ENCODE measurements at places on chromosomes 16 and 17.

DNA sequence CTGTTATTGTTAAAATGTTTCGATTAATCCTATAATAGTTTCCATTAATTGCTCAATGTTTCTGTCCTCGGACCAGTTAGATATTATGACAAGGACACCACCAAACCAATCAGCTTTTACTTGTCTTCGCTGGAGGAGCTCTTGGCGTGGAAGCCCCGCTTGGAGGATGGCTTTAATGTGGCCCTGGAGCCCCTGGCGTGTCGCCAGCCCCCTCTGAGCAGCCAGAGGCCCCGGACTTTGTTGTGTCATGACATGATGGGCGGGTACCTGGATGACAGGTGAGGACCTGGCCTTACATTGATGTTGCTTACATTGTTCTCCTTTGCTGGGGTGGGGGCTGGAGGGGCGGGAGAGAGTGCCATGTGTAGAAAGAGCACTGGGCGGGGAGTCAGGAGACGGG is 3.0 kb downstream of the ENGASE start:
- no peak for DNase-seq

GRCh38 chr16:79422064-79422463 is 178.5 kb downstream of the MAF start:
- no peak for DNase-seq

DNA sequence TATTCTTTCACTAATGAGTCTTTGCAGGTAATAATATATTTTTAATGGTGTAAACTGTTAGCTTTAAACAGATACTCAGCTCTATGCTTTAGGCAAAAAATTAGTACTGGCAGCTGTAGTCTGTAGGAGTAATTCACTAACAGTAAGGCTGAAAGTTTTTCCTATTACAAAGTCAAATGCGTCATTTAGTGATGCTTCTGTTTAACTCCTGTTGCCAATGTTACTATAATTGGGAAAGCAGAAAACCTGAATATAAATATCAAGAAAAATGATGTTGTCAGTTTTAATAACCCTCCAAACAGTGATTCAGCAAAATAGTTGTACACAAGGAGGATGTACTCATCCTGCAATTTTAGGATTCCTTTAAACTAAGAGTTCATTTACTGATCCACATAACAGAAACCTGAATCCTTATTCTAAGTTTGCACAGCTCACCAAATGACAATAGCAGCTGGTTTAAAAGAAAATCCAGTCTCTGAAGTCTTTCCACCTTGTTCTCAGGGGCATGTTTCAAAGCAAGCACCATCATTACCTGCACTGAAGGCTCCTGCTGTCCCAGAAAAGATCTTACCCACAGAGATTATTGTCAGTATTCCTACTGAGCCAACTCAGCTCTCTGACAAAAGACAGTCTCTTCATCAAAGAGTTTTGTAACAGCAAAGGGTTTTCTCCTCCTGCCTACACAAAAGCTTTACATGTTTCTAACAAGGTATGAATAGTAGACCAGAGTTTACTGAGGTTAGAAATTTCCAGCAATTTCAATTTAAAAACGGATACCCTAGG is 4.2 kb downstream of the CDR2 start:
- no peak for DNase-seq

DNA sequence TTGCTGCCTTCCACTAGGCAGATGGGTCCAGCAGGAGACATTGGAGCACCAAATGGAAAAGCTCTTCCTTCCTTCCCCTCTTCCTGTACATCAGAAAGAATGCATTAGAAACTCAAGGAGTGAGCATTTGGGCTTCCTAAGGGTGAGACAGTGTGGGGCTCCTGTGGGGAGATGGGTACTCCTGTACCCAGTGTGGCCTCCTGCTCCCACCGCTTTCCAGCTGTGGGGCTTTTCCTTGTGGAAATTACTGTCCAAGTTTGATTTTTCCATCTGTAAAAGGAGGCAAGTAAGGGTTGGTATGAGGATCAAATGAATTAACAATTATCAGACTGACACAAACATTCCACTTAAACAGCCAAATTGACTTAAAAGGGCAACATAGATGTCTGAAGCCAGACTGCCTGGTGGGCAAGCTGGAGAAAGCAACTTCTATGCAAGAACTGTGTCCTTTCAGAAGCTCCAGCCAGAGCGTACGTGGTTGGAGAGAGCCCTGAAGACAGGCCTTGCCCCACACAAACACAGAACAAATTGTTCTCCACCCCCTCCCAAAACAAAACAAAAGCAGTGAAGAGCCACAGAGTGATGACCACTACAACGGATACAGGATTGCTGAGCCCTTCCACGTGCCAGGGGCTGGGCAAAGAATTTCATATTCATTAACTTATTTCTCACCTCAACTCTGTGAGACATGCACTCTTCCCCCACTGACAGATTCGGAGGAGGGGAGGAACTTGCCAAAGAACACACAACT is 23.1 kb upstream of the ALDH3A1 start:
- DNase-seq, result no peak

DNA sequence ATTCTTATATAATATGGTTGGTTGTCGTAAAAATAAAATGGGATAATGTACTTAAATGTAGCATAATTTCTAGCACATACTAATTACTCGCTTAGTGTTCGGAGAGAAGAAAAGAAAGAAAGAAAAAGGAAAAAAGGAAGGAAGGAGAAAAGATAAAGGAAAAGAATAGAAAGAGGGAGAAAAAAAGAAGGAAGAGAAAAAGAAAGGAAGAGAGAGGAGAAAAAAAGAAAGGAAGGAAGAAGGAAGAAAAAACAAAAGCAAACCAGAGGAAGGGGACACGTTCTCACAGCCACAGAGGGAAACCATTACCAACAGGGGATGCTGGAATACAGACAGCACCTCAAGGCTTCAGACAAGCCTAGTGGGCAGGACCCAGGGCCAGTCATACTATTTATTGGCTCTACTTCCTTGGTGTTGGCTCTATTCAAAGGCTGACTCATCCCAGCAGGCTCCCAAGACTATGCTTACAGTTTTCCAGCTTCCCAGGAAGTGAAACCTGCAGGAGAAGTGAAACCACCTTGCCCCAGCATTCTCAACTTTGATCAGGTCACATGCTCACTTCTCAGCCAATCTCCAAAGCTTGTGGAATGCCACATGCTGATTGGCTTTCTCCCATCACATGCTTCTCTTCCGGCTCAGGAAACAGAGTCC is 273.5 kb upstream of the IRX5 start:
- no peak for DNase-seq

- no peak for DNase-seq
Measured at GRCh38 chr17:65785109-65785508, 223.7 kb upstream of the AXIN2 start.

GRCh38 chr17:47698749-47699535 is 5.0 kb downstream of the TBKBP1 start:
- peak; percentile 91 for DNase-seq

GRCh38 chr17:49194297-49194607 is 16.1 kb downstream of the GNGT2 start:
- DNase-seq, result no peak

DNA sequence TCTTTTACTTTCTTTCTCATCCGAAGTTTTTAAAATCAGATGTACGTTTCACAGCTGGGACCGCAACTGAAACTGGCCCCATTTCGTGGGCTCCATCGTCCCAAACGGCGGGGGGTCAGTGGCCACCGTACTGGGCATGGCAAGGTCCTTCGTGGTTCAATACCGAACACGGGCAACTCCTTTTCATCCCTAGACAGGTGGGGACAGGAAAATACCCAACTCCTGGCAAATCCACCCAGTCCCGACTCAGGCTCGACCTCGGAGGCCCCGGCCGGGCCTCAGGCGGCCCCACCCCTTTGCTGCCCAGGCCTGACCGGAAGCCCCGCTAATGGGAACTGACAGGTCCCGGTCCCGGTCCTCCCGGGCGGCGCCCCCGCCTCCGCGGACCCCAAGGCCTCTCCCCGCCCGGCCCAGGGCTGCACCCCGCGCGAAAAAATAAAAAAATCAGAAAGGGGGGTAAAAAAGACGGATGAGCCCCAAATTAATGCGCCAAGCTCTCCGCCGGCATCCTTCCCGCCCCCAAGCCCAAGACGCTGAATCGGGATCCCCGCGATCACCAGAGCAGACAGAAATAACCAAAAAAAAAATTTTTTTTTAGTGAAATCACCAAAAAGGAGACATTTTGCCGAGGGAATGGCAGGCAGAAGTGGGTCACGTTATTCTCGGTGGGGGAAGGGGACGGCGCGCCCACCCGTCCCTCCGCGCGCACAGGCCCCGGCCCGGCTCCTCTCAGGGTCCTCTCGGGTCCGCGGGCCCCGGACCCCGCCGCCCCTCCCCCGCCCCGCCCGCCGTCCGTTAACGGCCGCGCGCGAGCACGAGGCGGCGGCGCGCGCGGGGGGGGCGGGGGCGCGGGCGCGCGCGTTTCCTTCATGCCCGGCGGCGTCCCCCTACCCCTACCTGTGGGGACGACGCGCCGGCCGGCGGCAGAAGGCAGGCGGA is 562 bp downstream of the ZC3H7A start:
- no peak for DNase-seq

DNA sequence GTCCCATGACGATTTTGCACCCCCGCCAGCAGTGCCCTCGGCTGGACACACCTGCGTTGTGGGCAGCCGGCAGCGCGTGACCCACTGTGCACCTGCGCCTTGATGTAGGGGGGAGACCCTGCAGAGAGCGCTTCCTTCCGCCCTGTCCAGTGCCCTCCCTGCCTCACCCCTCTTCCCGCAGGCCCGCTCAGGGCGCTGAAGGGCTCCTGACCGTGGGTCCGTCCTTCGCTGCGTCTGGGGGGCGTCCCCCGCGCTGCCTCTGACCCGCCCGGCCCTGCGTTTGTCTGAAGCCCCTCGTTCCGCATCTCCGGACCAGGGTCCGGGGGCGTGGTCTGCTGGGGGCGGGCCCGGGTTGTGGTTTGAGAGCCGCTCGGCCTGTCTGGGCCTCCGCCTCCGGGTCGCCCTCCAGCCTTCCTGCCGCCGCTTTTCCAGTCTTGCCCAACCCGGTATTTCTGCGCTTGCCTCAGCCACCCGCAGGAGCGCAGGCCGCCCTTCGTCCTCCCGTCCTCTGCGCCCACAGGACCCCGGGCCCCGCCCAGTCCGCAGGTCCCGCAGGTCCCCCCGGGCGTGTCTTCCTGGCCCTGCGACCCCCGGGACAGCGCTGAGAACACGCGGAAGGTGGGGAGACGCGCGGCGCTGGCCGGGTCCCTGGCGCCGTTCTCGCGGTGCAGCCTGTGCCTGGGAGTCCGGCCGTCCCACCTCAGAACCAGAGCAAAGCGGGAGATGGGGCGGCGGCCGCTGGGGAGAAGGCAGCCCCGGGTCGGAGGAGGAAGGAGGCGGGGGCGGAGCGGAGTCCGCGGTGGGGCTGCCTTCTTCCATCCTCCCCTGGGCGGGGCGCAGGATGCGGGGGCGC is 4.0 kb upstream of the IL17C start:
- DNase-seq, result peak; percentile 82

DNA sequence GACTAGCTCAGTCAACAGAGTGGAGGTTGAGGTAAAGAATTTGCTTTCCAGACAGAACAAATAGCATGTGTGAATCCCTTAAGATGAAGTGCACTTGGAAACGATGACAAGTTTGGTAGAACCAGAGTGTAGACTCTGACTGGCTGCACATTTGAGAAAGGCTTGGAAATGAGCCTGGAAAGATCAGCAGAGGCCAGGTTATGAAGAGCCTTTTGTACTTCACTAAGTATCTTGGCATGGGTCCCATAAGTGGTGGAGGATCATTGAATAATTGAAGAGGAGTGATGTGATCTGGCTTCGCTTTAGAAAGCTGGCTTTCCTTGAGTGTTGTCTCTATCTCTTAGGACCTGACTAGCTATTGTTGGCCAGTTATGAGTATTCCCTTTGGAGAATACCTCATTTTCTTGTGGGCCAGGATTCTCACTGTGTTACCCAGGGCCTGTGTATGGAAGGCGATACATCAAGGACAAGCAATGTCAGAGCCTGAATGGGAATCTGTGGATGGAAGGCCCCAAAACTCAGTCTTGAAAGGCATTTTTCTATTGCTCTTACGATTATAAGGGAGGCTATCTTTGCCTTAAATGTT is 329.8 kb downstream of the UTP18 start:
- DNase-seq, result no peak

DNA sequence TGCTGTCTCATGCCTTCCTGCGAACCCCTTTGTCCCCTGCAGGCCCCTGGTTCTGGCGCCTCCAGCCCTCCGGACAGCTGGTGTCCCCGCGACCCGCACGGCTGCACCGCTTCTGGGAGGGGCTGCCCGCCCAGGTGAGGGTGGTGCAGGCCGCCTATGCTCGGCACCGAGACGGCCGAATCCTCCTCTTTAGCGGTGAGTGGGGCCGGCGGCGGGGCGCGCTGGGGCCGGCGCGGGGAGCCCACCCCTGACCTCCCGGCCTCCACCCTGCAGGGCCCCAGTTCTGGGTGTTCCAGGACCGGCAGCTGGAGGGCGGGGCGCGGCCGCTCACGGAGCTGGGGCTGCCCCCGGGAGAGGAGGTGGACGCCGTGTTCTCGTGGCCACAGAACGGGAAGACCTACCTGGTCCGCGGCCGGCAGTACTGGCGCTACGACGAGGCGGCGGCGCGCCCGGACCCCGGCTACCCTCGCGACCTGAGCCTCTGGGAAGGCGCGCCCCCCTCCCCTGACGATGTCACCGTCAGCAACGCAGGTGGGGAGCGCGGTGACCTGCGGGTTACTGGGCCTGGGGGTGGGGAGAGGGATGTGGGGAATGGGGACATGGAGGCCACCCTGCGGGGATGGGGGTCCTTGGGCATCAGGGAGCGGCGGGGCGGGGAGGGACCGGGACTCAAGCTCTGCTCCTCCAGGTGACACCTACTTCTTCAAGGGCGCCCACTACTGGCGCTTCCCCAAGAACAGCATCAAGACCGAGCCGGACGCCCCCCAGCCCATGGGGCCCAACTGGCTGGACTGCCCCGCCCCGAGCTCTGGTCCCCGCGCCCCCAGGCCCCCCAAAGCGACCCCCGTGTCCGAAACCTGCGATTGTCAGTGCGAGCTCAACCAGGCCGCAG is 7.1 kb upstream of the IL32 start:
- DNase-seq, result no peak

- DNase-seq, result no peak
Measured at GRCh38 chr16:49431591-49432290, 58.1 kb downstream of the C16orf78 start.

DNA sequence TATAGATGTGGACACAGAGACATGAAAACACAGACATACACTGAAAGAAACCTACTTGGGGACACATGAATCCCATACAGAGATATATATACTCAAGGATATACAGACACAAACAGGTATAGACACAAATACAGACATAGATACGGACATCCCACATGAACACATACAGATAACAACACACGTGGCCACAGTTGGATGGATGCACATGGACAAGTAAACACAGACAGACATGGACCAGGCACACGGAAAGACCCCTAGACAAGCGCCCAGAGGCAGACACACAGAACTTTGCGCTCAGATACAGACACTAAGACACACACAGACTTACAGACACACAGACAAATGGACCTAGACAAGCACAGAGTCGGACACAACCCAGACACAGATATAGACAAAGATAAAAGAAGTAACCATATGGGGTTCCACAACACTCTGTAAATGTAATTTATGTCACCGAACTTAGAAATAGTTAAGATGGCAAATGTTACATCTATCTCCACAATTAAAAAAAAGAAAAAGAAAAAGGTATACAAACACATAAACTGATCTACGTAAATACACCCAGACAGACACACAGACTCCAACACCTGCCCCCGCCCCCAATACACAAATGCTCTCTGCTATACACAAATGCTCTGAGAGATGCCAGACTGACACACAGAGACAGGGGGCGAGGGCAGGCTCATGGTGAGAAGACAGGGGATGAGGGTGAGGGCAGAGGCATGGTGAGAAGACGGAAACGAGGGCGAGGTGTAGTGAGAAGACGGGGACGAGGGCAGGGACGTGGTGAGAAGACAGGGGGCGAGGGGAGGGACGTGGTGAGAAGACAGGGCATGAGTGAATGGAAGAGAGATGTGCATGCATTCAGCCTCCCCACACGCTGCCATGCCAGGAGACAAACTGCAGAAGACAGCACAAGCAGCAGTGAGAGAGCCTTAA is 118.3 kb downstream of the SMG6 start:
- DNase-seq, result no peak

All from GM12891 (cell line).